ENCODE measurements at places on chromosomes 7 and 10.

- DNase-seq = no peak
Observed at GRCh38 chr7:39904077-39904486, 46.0 kb upstream of the CDK13 start.

GRCh38 chr7:157896774-157897555, 560.2 kb downstream of the DNAJB6 start:
- DNase-seq = no peak

- DNase-seq = no peak
Observed at GRCh38 chr10:102537367-102537766, 33.6 kb downstream of the SUFU start.

DNA sequence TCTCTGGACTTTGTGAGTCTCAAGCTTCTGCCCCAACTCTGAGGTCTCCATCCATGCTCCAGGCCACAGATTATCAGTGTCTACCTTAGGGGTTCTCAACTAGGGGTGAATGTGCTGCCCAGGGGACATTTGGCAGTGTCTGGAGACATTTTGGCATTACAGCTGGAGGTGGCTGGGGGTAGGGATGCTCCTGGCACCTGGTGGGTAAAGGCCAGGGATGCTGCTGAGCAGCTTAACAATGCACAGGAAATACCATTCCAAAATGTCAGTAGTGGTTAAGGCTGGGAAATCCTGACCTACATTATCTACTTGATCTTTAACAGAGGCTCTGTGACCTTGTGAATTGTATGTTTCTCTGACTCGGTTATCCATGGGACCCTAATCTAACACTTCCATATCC, 67.3 kb upstream of the PALS2 start:
- DNase-seq = no peak

GRCh38 chr10:17094844-17095243, 34.8 kb downstream of the CUBN start:
- DNase-seq = no peak
